Thoracic aorta (tissue), 2 donors: ENCODE measurements at places on chromosomes 5 and 9.

DNA sequence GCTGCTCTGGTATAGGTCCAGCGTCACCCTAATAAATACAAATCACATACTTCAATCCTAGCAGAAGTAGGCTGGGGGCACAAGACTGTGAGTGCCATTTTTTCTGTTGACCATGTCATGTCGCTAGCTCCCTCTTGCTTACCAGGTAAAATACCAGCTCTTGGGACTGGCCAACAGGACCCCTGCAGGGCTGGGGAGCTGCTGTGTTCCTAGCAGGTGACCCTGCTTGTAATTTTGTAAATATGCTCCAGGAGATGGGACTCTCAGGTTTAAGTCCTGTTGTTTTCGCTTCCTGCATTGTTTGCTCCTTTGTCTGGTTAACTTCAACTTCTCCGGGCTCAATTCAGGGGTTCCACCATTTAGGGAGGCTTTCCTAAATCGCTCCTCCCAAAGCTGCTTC is 286.6 kb upstream of the DAP start:
- DNase-seq, result no peak

DNA sequence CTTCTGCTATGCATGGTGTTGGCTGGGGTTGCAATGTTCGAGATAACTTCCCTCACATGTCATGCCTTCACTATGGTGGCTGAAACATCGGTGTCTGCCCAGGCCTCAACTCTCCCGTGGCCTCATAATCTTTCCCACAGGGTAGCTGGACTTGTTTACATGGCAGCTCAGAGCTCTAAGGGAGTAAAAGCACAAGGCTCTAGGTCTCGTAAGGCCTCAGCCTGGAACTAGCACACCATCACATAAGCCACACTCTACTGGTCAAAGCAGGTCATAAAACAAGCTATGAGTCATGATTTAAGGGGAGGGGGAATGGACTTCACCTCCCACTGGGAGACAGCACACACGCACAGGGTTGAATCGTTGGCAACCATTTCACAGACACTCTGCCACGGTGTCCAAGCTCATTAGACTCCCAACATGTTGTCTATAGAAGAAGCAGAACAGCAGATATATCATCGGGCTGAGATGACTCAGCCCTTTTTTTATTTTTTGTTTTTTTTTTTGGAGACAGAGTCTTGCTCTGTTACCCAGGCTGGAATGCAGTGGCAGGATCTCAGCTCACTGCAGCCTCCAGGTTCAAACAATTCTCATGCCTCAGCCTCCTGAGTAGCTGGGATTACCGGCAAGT is 66.8 kb upstream of the IL17B start:
- DNase-seq, result no peak

DNA sequence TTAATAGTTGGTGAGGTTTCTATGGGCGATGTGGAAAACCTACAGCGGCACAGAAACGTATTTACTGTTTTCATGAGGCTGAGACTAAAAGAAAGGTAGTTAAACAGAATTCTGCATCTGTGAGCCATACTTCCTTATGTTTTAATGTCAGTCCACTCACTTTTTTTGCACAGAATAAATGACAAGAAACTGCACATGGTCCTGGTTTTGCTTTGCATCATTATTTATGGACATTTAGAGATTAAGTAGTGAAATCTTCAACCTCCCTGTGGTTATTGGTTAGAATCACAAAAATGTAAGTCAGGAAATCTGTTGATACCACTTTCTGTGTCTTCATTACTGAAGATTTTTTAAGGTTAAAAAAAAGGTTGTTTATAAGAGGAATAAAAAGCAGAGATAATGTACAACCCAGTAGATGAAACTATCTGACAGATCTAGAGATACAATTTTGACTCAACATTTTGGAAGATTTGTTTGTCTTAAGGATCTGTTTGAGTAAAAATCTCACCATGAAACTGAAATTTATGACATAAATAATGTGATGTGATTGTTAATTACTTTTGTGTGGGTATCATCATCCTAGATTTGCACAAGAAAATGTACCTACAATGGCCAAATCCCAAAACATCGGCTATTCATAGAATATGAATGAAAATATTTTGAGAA is 2.4 kb downstream of the PRR16 start:
- no peak for DNase-seq

DNA sequence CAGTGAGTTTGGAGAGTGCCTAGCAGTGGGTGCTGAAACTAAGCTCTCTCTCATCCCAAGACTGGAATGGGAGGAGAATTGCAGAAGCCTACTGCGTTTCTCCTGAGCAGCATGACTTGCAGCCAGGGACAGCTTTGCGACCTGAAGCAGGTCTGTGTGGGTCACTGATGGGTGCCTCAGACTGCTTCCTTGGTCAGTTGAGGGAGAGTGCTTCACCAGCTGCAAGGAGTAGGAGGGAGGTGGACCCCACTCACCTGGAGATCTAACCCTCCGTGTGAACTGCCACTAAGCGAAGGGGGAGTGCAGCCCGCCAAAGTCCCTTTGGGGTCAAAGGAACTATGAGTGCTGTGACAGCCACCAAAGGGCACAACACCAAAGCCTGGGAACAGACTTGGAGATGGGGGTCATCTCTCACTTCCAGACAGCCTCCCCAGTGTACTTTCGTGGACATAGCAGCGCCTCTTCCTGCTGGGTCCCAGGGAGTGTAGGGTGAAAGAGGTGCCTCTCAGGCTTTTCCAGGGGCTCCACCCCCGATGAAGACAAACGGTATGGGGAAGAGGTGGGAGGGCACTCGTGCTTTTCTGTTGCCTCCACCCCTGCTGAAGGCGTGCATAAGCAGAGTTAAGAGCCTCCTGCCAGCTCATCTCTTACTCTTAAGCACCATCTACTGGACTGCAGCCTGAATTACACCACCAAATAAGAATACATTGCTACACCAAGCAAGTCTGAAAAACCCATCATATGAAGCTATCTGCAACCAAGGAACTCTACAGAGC is 34.3 kb upstream of the MACIR start:
- DNase-seq, result no peak

DNA sequence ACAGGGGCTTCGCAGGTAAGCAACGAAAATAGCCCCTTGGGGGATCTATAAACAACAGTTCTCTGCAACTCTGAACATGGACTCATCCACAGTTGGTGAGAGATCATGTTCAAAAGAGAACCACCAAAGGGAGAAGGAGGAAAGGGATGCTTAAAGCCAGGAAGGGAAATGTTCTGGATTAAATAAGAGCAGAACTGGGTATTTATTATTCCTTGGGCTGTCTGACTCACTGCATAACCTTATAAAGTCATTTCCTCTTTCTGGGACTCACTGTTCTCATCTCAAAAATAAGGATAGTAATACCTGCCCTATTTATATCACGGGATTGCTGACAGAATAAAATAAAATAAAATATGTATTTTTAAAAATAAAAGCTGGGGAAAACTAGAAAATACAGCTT is 11.2 kb upstream of the MARCHF3 start:
- DNase-seq, result no peak

DNA sequence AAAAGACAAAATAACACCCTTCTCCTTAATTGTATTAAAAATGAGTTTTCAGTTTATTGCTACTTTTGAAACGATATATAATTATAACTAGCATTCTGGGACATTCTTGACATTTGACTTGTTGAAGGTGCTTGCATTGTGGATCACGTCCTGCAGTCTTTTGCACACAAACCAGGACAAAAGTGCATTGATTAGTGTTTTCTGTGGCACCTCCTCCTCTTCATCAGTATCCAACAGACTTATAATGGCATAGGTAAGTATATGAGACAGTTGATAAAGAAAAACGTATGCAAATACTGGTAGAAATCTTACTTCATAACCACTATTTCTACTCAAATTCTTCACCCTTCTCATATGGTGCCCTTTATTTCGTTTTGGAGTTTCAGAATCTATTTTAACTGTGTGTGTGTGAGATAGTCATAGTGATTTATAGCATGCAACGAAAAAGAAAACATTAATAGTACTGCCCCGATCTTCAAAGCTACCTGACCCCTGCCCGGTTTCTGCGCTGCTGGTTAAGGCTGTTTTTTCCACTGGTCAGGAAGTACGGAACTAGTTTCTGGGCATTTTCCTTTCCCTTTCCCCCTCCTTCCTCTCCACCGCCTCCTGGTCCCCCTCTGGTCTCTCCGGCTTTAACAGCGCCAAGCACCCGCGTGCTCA is 639 bp upstream of the RASA1 start:
- no peak for DNase-seq

DNA sequence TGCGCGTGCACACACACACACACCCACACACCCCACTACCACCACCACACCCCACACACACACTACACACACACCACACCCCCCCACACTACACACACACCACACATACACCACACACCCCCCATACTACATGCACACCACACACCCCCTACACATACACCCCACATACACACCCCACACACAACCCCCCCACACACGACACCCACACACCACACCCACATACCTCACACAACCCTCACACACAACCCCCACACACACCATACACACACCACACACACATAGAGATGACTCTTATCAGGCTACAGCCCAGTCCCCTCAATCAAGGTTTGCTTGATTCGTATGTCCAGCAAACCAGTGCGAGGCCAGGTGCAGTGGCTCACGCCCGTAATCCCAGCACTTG is 25.7 kb downstream of the SLC46A2 start:
- no peak for DNase-seq

- no peak for DNase-seq
These were observed 29.7 kb downstream of the RLN2 start for GRCh38 chr9:5274770-5275169.

GRCh38 chr5:919356-920000 is 26.8 kb downstream of the TRIP13 start:
- no peak for DNase-seq

- DNase-seq, result no peak
These were observed 354.1 kb upstream of the RFX3 start for GRCh38 chr9:3879726-3880505.

DNA sequence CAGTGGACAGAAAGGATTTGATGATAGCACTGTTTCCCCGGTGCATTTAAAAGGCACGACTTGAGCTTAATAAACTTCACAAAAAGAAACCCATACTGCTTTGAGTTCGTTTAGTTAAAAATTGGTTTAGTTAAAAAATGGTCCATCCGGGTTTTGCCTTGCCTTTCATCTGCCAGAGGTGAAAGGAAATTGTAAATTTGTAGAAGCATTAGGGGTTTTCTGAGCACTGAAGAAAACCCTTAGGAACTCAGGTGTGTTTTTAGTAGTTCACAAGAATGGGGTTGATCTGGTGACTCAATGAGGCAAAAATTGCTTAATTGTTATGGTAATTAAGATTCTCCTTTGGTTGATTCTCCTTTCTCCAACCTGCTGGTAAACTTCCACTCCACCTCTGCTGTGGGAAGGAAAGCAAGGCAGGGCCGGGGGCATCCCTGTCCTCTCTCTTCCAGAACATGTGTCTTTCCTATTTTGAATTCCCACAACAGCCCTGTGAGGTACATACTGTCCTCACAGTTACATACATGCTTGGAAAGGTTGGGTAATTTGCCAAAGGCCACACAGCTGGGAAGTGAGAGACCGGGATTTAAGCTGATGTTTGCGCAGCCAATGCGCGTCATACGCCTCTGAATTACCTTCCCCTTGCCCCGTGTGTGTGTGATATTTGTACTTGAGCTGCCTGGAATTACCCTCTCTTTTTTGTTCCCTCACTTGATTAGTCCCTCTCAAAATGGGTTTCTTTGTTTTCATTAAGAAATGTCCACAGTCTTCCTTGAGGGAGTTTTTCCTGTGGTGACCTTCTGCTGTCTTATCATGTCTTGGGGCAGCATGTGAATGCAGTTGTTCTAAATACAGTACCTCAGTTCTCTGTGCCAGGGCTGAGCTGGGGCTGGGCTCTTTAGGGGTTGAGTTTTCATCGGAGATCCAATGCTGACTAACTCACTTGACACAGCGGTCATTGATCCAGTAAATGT is 94.4 kb downstream of the ARHGAP26 start:
- DNase-seq, result no peak

DNA sequence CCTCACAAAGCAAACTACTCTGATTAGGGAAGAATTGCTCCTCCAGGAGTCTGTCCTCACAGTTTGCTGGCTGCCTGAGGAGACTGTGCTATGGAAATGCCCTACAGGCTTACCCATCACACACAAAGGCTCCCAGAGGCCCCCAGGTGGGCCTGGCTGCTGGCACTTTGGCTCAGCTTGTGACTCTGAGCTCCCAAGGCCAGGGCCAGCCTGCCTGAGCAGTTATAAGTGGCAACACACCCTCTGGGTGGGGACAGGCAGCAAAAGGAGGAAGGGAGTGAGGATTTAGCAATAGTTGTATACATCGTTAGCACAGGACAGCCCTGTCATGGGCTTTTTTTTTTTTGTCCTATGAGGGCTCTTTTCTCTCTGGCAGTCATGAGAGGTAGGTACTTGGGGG is 103.5 kb downstream of the DAPK1 start:
- no peak for DNase-seq

DNA sequence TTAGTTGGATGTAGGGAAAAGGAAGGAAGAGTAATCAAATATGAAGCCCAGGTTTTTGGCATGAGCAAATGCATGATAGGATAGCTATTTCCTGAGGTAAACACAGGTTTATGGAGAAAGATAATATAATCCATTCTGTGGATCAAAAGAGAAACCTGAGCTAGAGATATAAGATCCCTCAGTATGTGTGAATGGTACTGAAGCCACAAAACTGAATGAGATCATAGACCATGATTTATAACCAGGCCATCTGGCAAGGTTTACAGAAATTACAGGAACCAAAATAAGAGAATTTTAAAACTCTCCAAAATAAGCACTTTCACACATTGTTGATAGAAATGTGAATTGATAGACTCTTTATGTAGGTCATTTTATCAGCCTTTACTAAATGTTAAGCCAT is 28.7 kb upstream of the ECM2 start:
- DNase-seq, result no peak

GRCh38 chr9:6632516-6633183 is 12.9 kb downstream of the GLDC start:
- DNase-seq, result no peak

GRCh38 chr5:52392321-52392720 is 395.4 kb upstream of the ITGA1 start:
- no peak for DNase-seq

DNA sequence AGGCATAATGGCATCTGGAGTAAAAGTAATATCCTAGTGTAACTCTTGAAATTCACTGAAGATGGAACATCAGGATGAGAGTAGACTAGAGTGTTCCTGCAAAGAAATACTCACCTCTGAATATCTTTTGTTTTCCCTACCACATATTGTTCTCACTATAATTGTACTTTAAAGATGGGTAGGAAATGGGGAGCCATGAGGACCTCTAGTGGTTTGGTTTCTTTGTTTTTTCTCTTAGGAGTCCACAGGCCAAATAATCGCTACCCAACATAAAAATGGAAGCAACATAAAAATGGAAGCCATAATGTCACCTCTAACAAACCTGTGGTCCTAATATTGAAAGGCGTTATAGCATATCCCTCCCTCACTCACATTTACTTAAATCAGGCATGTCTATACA is 2375.8 kb downstream of the MAT2B start:
- DNase-seq, result no peak

- no peak for DNase-seq
These were observed 15.9 kb downstream of the OR2V1 start for GRCh38 chr5:181114844-181115778.

- DNase-seq, result no peak
These were observed 137.6 kb upstream of the WWC1 start for GRCh38 chr5:168153876-168154270.
